Stimulated activated effector memory CD8-positive, alpha-beta T cell treated with anti-CD3 and anti-CD28 coated beads, Interleukin-12 subunit alpha, Interleukin-12 subunit beta, amount 100 ng/mL, for 72 hours (primary cell): ENCODE measurements at places on chromosomes 3 and 15.

GRCh38 chr3:157354722-157355121 lies 81.9 kb upstream of the PTX3 start:
- no peak for DNase-seq

DNA sequence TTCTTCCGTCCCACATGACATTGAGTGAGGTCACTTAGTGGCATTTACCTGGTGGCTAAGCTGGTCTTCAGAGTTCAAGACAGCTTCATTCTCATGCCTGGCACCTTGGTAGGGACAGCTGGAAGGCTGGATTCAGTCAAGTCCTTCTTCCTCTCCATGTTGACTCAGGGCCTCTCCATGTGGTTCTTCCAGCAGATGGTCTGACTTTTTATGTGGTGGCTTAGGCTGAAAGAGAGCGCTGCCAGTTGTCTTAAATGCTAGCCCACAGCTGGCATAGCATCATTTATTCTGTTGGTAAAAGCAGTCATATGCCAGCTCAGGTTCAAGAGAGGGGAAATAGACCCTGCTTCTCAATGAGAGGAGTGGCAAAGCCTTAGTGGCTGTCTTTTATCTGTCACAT lies 53.0 kb upstream of the CTDSPL start:
- DNase-seq, result no peak

- DNase-seq, result no peak
These were observed 320.6 kb downstream of the MECOM start for GRCh38 chr3:169342652-169343505.

GRCh38 chr3:149512073-149512782 lies 37.7 kb downstream of the TM4SF4 start:
- no peak for DNase-seq

- DNase-seq, result no peak
These were observed 142.0 kb upstream of the TGFBR2 start for GRCh38 chr3:30464381-30464780.

GRCh38 chr3:183506674-183507320 lies 48.7 kb downstream of the KLHL6 start:
- DNase-seq, result no peak

DNA sequence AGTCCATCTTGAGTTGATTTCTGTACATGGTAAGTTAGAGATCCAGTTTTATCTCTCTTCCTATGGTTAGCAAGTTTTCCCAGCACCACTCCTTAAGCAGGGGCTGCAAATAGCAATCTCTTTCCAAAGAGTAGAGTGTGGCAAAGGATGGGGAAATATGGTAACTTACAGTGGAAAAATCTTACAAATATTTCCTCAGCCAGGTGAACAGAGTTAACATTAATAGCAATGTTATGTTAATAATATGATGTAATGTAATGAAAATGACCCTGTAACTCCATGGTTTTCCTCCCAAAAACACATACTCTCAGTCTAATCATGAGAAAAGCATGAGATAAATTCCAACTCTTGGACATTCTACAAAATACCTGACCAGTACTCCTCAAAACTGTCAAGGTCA lies 30.4 kb downstream of the FSIP1 start:
- DNase-seq, result no peak

DNA sequence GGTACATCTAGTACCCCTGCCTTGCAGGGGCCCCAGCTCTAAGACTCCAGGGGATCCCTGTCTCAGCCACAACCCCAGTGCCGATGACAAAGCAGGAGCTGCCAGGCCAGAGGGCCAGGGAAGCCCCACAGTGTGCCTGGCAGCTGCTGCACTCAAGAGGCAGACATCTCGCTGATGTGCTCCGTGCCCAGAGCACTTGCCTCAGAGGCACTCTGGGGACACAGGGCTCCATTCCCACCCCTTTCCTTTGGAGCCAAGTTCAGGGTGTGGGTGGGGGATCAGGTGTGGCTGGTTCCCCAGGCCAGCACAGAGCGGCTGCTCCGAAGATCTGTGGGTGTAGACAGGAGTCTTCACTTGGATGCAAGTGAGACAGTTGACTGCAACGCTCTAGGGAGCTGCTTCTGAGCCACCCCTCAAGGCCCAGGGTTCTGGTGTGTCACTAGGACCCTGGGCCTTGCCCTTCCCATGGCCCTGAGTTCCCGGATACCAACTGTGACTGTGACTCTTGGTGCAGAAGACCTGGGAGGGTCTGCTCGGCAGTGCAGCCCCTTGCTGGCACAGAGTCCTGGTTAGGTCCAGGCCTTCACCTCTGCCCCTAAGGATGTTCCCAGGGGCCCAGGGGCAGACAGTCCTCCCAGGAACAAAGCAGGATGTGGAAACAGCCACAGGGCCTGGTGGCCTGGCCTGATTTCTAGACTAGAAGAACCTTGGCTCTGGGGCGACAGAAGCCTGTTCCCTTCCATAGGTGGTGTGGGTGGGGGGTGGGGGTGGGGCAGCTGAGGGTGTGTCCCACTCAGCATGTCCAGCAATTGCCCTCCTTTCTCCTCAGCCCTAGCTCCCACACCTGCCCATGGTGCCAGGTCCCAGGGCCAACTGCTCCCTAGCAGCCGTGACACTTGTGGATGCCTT lies 2.5 kb downstream of the NT5DC2 start:
- DNase-seq, result no peak

DNA sequence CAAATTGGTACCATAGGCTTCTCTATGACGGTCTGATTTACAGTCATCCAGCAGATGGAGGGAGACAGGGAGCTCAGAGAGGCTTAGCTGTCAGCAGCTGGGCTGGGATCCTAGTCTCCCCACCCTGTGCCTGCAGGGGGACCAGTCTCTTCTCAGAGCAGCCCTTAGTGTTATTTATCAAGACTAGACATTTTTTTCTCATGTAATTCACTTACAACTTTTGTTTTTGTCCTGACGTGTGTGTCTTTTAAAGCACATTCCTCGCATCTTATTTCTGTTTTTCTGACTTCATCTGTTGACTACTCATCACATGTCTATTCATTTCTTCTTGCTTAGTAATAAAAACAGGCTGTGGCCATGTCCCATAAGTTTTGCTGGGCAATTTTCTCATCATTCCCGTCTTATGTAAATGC lies 116.1 kb downstream of the KLF13 start:
- DNase-seq, result no peak

DNA sequence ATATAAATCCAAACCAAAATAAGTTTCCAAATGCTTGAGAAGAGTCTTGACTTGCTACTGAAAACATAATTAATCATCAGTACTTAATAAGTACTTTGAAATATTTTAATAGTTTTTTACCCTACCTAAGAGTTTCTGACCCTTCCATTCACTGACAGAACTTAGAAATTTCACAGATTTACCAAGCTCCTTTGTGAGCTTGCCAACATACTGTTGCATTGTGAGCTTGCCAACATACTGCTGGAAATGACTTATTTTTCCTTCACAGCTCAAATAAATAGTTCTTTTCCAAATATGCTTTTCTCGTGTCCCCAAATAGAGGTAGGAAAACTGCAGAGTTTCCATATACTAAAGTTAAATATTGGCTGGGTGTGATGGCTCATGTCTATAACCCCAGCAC lies 9.6 kb upstream of the AADAC start:
- DNase-seq, result no peak

DNA sequence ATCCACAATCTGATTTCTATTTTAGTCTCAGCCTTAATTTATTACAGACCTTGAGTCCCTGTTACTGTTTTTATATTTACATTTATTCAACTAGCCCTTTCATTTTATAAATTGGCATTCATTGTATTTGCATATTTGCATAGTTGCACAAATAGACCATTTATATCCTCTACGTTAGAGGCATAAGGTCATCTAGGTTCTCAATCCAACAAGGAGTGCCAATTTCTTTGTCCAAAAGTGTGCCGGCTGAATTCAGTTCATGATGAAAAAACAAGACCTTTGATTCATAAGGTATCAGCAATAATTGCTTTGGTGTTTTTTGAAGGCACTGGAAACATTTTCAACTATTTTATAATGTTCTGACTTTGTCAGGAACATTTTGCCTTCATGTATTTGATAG lies 33.9 kb upstream of the NANOGP8 start:
- no peak for DNase-seq

DNA sequence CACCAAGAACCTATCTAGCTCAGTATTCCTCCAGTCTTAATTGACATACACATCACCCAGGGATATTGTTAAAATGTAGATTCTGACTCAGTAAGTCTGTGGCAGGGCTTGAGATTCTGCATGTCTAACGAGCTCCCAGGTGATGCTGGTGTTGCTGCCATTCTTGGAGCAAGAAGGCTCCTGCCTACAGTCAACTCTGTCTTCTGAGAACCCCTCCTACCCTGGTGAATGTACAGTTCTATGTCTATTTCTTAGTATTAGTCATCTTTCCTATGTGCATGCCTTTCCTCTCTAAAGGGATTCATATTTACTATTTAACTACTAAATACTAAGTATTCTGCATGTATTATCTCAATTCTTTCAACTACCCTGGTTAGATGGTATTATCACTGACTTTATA lies 268.7 kb downstream of the EDEM1 start:
- DNase-seq, result no peak

- no peak for DNase-seq
These were observed 14.5 kb downstream of the RTP4 start for GRCh38 chr3:187382609-187383151.
